ENCODE measurements at places on chromosomes 2 and 18. TPM values are rescaled to one million over a fixed set of nuclear protein-coding genes. Genes with fewer than 3 reads are reported as not detected.

DNA sequence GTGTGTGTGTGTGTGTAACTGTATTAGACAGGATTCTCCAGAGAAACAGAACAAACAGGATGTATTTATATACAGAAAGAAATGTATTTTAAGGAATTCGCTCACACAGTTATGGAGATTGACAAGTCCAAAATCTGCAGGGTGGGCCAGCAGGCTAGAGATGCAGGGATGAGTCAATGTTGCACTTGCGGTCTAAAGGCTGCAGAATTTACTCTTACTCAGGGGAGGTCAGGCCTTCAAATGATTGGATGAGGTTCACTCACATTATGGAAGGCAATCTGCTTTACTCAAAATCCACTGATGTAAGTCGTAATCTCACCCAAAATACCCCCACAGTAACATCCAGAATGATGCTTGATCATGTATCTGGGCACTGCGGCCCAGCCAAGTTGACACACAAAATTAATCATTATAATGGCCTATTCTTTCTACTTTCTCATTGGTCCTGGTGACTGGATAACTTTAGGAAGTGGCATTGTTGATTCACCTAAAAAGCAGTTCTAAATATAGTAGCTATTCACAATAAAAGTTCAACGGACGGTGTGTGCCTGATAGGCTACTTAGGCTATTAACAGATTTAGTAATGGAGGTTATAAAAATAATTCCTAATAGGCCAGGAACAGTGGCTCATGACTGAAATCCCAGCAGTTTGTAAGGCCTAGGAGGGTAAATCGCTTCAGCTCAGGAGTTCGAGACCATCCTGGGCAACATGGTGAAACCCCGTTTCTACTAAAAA, 40.6 kb upstream of the ACYP2 start:
- no peak for DNase-seq

- no peak for DNase-seq
Measured at GRCh38 chr2:228469721-228470120, 288.2 kb upstream of the SPHKAP start.

DNA sequence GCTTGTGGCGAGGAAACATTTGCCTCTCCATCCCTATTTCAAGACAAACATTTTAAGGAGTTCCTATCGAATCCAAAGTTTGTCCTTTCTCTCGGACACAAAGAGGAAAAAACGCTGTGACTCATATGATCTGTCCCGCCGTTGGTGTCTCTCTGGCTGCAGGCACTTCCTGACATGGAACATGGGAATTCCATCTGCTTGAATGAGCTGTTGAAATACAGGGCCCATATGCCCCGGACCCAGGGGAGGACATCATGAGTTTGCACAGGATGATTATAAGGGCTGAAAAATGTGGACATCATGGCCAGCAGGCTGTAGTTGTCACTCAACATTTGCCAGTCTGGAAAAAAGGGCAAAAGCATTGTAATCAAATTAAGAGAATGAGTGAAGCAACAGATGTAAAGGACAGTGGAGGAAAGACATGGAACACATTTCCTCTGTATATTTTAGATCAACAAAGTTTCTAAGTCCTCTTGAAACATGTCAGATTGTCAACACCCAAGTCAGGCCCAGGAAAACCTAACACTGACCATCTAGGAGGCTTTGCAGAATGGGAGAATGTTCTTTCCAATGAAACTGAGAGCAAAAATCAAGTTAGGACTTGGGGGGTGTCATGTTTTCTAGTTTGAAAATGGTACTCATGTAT, 103.2 kb upstream of the SMIM21 start:
- peak; percentile 42 for DNase-seq

DNA sequence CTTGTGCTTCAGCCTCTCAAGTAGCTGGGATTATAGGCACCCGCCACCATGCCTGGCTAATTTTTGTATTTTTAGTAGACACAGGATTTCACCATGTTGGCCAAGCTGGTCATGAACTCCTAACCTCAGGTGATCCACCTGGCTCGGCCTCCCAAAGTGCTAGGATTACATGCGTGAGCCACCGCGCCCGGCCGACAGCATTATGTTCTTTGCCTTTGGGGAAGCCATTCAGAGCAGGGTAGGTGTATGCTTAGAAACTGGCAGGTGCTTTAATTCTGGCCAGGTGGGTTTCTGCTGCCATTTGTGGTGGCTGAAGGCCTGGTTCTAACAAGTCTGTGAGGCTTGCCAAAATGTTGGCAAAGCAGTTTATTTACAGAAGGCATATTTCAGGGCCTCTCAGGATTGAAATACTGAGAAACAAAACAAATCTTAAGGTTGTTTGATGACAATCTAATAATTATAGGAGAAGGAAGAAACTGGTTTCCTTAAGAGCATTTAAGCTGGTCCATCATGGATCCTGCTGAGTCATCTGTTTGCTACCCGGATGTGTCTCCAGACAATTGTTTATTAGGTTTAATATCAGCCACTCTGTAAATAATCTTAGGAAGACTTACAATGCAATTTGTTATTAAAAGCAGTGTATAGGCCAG, 16.0 kb downstream of the SLC20A1 start:
- no peak for DNase-seq

Gene STARD6
- not detected for total RNA-seq

DNA sequence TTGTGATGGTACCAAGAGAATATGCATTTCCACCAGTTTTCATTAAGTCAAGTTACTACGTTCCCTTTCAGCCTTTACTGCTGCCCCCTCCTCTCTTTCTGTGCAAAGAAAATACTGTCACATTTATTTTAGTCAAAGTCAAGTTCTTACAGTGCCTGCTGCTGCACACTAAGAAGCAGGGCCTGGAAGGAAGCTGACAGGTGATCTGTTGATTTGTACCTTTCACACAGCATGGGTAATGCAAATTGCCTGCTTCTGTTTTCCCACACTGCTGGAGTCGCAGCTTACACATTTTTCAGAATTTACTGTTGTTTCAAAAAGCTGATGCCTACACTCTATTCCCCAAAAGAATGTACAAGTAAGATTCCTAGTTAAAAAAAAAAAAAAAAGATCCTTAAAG, 48.7 kb upstream of the CD226 start:
- DNase-seq: no peak

Gene REG3A
- not detected for total RNA-seq

DNA sequence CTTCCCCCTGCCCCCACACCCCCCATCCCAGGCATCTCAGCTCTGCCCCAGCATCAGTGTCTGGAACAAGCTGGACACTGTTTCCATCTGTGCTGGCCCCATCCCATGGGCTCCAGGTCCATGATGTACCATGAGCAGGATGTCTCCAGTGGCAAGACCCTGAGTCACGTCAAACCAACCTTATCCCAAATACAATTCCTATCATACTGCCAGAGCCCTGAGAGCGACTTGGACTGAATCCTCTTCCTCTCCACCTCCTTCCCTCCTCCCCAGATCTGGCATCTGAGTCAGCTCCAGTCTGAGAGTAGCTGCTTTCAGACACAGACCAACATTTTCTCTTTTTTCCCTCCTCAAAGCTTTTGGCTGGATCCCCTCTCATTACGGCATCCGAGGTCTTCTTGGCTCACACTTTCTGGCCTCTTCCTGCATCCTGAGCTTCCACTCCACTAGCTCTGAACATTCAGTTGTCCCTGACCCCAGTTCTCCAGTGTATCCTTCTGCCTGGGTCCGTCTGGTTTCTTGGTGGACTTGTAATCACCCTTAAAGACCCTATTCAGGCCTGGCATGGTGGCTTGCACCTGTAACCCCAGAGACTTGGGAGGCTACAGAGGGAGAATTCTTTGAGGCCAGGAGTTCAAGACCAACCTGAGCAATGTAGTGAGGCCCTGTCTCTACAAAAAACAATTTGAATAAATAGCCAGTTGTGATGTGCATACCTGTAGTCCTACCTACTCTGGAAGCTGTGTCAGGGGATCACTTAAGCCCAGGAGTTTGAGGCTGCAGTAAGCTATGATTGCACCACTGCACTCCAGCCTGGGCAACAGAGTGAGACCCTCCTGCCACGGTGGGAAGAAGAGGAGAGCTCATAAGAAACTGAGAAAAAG, 68.3 kb downstream of the ACKR3 start:
- DNase-seq: peak; percentile 56

GRCh38 chr18:53531187-53531586, 693.3 kb downstream of the MBD2 start:
- DNase-seq: no peak

- DNase-seq: no peak
Measured at GRCh38 chr2:190031969-190032618, 30.4 kb downstream of the MSTN start.

GRCh38 chr2:100113990-100114433, 28.4 kb downstream of the AFF3 start:
- DNase-seq: no peak

- DNase-seq: no peak
Measured at GRCh38 chr18:49572611-49573345, 10.9 kb downstream of the LIPG start.

DNA sequence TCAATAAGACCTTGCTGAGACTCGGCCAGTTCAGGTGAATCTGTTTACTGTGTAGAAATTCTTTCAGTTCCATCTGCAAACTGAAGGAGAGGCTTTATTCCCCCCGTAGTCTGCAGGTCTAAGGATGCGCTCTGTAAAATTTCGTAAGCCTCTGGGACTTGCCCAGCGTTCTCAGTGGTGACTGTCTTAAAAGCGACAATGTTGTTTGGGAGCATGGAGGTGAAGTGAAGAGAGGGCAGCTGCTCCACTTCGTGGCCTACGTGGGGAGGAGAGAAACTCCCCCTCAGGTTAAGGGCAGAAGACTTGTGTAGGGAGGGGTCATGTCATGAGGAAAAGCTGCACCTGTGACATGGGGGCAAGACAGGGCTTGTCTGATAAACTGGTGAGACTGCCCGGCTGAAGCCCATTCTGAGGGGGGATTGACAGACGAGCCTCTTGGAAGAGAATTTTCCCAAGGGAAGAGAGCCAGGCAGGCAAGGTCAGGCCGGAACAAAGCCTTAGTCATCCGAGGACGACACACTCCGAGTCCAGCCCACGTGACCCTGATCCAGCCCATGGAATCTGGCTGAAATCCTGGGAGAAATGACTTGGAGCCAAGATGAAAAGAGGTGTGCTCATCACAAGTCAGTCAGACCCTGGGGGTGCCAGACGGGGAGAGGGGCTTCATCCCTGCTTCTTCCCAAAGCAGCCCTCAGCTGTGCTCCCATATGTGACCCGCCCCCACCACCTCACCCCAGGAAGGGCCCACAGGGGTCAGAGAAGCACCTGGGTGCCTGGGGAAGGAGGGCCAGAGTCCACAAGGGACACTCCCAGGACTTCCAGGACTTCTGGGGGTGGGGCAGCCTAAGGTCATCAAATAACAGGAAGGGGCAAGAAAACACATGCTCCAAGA, 88.5 kb upstream of the SH3BP4 start:
- DNase-seq: no peak

Gene ITPRIPL1
- total RNA-seq: 0.86 TPM

Gene MREG
- 2.8 TPM for total RNA-seq

DNA sequence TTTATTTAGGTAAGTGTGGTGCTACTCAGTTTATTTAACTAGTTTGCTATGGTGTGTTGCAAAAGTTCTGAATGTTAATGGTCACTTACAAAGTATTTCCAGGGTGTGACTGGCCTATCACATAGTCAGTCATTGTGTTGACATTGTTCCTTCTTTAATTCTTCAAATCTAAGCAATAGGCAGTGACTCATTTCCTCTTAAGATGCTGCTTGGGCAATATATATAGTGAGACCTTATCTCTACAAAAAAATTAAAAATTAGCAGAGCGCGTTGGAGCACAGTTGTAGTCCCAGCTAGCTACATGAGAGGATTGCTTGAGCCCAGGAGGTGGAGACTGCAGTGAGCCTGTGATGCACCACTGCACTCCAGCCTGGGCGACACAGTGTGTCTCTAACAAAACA, 5.8 kb upstream of the CCDC88A start:
- no peak for DNase-seq

DNA sequence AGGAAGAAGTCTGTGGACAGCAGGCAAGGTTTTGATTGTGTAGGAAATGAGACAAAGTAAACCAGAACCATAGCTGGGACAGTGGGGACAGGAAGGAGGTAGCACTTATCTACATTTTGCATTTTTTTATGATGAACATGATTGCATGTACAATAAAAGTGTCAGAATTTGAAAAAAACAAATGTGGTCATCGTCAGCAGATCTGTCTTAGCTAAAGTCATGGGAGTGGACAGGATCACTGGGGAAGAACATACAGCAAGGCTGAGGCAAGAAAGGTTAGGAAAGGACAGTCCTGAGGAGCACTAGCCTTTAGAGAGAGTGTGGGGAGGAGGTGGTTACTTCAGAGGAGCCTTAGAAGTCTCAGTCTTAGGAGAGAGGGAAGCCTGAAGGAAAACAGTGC, 35.1 kb upstream of the SLC14A2 start:
- no peak for DNase-seq

- no peak for DNase-seq
Measured at GRCh38 chr2:54503192-54503591, 47.1 kb downstream of the SPTBN1 start.

Gene DOCK10
- total RNA-seq: 13.1 TPM
